Stimulated activated CD8-positive, alpha-beta memory T cell treated with anti-CD3 and anti-CD28 coated beads, Interleukin-7, amount 100 ng/mL, for 1 hour (primary cell): ENCODE measurements at places on chromosomes 12 and 14.

DNA sequence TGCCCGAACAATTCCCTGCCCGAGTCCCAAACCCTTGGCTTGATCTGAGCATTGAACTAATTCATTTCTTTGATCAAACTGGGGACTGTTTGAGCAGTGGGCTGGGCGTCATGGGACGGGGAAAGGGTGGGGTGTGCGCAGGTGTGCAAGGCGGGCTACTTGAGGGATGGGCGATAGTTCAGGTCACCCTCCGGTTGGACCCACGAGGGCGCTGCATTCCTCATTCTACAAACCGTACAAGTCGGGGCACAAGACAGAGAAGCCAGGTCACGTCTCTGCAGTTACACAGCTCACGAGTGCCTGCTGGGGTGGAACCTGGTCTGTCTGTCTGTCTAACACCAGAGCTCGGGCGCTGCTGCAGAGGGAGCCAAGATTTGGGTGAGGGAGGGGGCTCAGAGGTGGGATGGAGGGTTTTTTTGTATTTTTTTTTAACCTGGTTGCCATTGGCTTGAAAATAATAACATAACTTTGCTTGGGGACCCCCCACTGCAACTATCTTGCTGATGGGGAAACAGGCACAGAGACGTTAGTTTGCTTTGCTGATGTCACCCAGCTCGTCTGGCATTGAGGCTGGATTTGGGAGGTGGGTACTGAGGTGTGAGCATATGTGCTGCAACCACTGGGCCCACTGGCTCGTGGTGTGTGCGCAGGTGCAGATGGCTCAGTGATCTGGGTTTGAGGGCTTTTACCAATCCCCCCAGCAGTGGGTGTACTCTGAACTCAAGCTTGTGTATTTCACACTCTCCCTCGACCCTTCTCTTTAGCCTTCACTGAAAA is 7.6 kb upstream of the RTL1 start:
- no peak for DNase-seq

DNA sequence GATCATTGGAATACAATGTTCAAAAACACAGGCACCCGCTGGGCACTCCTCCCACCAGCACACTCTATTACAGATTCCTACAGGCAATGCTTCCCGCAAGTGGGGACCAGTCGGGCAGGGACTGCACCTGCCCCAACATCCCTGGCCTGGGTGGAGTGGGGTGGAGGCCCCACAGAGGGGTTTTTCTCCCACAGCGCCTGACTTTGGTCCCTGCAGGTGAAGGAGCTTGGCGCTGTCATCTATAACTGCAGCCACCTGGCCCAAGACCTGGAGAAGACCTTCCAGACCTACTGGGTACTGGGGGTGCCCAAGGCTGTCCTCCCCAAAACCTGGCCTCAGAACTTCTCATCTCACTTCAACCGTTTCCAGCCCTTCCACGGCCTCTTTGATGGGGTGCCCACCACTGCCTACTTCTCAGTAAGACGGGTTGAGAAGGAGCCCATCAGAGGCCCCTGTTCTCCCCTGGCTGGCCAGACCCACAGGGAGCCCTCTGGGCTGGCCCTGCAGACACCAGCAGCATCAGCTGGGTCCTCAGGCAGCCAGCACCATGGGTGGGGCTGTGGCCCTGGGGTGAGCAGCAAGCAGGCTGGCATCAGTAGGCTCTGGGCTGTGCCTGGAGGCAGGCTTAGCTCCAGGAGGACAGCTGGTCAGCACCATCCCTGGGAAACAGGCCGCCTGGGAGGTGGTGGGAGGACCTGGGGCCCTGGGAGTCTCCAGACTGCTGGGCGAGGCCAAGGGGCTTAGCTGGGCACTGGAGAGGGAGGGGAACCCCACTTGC is 6.0 kb downstream of the PLD4 start:
- DNase-seq, result no peak

- DNase-seq, result no peak
Measured at GRCh38 chr14:50225974-50226297, 5.4 kb downstream of the SOS2 start.

GRCh38 chr12:98750511-98750910 is 105.4 kb downstream of the APAF1 start:
- DNase-seq, result no peak

- DNase-seq, result no peak
Measured at GRCh38 chr12:16636435-16637055, 30.6 kb upstream of the LMO3 start.

GRCh38 chr12:46109343-46110222 is 119.2 kb upstream of the SCAF11 start:
- DNase-seq, result no peak
